ENCODE measurements at places on chromosomes 11 and 22. TPM values are rescaled to one million over a fixed set of nuclear protein-coding genes. Genes with fewer than 3 reads are reported as not detected.

GRCh38 chr22:27879923-27880322 lies 39.1 kb downstream of the PITPNB start:
- DNase-seq, result no peak

DNA sequence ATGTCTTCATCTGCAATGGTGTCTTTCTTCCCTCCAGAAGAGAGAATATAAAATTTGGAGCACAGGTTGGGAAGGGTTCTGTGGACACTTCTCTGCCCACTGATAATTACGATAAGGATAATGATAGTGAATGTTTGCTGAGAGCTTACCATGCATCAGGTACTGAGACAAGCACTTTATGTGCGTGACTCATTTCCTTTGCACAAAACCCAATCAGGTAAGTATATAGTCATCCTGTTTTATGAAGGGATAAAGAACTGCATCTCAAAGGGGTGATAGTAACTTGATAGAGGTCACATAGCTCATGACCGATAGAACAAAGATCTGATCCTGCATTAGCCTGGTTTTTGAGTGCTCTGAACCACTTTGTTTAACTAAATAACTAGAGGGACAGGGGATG lies 9.4 kb downstream of the DRD2 start:
- no peak for DNase-seq

DNA sequence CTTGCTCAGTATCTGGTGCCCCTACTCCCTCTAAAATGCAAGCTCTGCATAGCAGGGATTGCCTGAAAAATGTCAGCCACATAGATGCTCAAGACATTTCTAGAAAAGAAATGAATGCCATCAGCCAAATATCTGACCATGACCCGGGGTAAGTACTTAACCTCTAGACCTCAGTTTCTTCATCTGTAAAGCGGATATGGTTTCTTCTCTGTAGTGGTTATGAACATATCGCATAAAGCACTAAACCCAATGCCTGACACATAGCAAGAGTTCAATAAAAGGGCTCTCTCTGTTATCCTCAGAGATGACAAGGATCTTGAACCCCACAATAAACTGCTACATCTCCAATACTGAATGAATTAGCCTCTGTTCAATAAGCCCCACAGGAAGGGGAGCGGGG lies 122.6 kb downstream of the ABTB2 start:
- DNase-seq, result no peak

GRCh38 chr22:28297504-28297903 lies 378.4 kb upstream of the PITPNB start:
- DNase-seq, result no peak

CD6 gene
- 2.2 TPM for total RNA-seq

LIMK2 gene
- total RNA-seq, result 15.0 TPM

RAB1B gene
- total RNA-seq, result 107 TPM

OR2AG2 gene
- not detected for total RNA-seq

Data from esophagus muscularis mucosa (tissue), 4 donors.